ENCODE measurements at places on chromosomes 6 and 20.
A peak's percentile ranks its signal among the peaks of the same experiment; 100 is the strongest.

DNA sequence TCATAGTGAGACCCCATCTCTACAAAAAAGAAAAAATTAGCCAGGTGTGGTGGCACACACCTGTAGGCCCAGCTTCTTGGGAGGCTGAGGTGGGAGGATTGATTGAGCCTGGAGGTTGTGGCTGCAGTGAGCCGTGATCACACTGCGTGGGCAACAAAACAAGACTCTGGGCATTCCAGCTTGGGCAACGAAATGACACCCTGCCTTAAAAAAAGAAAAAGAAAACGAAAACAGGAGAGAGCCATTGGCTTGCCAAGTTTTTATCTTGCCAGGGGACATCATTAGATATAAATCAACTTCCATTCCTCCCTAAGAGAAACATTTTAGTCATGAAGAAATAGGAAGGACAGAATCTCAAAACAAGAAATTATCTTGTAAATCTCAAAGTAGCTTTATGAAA, 109.5 kb downstream of the MAP3K7 start:
- no peak for DNase-seq

GRCh38 chr20:40786336-40786735, 97.3 kb upstream of the MAFB start:
- no peak for DNase-seq

DNA sequence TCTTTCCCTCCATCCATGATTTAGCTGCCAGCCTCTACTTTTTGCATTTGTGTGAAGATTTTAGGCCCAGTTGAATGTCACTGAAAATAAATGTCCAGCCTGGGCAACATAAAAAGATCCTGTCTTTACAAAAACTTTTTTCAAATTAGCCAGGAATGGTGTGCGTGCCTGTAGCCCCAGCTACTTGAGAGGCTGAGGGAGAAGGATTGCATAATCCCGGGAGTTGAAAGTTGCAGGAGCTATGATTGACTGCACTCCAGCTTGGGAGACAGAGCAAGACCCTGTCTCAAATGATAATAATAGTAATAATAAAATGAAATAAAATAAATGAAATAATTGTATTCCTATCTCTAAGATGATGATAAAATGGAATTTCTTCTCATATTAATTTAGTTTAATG, 5.0 kb upstream of the GFOD1 start:
- DNase-seq, result no peak

DNA sequence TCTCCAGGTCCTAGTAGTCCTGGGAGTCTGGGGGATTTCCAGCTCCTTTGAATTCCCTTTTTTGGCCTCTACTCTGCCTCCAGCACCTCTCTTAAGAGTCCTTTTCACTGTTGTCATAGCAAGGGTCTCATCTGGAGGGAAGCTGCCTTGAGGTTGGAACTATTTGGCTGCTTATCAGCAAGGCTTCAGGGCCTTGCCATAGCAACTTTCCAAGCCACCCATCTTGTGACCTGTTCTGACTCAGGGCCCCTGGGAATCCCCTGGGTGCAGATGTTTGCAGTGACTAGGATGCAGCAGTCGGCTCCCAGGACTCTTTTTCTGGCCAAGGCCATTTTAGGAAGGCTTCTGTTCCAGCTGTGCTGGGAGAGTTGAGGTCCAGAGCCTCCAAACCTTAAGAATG, 12.4 kb downstream of the PKIG start:
- DNase-seq, result no peak

- no peak for DNase-seq
These were observed 507.3 kb upstream of the CITED2 start for GRCh38 chr6:139881728-139882211.

DNA sequence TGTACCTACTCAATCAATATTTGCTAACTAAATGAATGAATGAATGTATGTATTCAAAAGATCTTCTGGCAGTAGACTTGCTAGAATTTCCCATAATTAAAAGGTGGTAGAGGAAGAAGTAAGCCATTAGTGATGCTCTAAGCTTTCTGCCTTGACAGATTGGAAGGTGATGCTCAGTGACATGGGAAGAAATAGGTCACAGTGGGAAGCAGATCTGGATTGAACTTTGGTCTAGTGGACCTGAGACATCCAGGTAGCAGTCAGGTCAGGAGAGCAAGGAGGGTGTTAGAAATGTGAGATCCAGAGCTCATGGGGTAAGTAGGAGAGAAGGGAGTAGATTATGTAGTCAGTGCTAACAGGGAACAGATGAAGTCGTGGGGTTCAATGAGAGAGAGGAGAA, 106.4 kb downstream of the SNX5 start:
- DNase-seq, result no peak

GRCh38 chr6:21341910-21342309, 251.6 kb upstream of the SOX4 start:
- DNase-seq, result no peak

DNA sequence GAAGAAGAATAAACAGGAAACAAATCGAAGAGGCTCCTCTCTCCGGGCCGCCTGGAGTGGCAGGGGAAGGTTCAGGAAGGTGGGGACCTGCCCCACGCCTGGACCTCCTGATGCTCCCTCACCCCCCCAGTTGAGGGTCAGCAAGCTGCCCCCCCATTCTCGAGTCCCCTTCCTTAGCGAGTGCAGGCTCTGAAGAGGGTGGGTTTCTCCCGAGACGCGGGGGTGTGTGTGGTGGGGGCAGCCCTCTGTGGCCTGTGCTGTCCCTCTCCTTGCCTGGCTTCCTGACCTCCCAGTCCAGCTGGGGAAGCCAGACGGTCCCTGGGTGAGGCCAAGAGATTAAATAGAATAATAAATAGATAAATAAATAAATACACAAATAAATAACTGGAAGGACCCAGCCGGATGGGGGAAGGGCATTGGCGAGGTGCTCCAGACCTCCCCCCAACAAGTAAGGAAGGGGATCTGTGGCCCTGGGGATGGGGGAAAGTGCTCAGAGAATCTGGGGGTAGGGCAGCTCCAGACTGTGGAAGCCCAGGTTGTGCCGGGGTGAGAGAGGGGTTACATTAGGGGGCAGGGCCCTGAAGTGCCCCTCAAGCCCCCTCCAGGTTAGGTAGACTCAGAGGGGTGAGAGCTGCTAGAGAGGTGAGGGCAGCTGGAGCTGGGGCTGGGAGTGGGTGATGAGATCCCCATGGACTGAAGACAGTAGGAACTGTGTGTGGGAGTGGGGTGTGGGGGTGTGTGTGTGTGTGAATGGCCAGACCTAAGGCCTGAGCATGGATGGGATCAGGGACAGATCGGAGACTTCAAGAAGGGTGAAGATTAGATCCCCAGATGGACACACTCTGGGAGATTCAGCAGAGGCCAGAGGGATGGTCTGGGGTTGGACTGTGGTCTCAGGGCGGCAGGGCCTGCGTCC, 9.5 kb upstream of the SRXN1 start:
- no peak for DNase-seq

DNA sequence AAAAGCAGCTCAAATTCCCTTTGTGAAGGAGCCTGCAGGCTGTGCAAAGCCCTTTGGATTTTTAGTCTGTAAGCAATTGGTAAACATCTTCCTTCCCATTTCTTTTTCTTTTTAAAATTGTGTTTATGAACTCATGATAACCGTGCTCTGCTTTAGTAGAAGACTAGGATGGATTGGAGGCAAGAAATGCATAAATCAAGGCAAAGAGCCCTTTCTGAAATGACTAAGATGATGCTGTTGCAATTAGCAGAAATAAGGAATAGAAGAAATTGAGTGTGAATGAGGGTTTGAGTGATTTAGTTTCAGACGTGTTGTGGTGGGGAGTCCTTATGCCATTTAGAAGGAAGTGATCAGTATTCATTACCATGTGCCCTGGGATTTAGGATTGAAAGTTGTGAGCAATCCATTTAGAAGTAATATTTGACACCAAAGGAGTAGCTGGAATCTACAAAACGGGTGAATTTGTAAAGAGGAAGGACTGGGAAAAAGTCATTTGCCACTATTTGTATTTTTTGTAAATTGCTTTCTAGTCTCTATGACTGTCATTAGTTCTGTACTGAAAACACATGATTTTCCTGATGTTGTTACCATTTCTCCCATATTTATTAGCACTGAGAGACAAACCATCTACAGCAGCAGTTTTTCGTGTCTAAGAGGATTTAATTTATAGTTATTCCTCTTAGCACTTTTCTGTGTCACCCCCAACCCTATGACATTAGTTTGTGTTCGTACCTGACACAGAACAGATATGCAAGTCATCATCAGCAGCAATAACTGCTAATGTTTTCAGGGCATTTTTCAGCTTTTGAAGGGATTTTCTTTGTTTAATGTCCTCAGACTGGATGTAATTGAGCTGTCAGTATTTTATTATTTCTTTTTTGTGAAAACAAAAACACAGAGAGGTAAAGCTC, 265.0 kb downstream of the UTRN start:
- no peak for DNase-seq

GRCh38 chr6:145544041-145544440, 191.3 kb downstream of the EPM2A start:
- no peak for DNase-seq

DNA sequence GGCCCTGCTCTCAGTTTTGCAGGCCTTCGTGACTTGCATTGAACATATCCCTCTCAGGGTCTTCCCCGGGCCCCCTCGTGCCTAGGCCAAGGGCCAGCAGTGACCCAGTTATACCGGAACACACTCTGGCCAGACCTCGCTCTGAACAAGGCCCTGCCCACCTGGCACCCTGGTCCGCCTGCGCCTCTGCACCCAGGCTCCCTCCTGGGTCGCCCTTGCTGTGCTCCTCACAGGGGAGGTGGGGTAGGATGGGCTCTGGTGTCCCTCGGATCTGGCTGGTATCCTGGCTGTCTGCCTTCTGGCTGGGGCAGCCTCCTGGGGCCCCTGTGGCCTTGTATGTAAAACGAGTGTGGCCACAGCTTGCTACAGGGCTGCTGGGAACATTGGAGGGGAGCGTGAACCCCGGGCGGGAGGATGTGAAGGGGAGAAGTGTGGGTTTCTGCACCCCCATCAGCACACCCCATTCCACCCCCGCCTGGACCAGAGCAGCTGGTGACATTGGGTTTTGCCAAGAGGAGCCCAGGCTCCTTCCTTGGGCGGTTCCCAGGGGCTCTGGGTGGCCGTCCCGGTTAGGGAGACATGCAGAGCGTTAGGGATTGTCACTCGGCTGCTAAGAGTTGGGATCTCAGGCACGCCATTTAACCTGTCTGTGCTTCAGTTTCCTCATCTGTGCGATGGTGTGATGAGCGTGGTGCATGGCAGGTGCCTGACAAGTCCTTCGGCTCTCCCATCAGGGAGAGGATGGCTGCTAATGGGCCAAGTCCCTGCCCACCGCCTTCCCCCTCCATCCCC, 17.5 kb downstream of the SRC start:
- no peak for DNase-seq

DNA sequence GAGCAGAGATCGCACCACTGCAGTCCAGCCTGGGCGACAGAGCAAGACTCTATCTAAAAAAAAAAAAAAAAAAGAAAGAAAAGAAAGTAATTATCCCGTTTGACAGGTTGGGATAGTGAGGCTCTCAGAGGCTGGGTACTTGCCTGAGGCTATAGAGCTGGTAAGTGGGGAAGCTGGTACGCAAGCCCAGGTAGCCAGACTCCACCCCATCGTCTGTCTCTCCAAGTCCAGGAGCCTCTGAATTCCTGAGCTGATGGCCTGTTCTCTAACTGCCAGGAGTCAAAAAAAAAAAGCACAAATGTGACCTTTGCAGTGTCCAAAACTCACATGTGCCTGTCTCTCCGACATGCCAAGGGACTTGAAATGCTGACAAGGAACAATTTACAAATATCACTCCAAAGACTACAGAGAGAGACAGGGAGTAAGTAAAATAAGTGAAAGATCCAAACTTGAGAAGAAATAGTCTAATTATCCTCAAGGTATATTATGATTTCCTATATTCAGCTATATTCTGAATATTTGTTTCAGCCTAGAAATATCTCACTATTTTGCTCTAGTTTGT, 109.1 kb upstream of the SCAF8 start:
- DNase-seq, result no peak

- no peak for DNase-seq
These were observed 104.8 kb downstream of the TASP1 start for GRCh38 chr20:13533946-13534345.

DNA sequence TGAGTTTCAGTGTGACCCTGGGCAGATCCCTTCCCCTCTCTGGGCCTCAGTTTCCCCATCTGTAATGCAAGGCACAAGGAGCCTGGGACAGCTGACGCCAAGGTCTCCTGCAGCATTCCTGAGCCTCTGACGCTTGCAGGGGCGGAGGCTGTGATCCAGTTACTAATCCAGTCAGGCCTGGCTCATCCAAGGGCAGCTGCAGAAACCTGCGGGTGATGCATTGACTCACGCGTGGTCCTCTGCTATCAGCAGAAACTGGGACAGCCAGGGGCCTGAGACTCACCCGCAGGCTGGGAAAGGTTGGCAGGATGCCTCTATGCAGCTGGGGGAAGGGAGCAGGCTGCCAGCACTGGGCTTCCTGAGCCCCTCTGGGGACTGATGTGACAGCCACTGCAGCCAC, 65.0 kb upstream of the SIRPA start:
- DNase-seq, result no peak

GRCh38 chr6:39432330-39433025, 110.0 kb upstream of the KCNK16 start:
- no peak for DNase-seq

- DNase-seq, result no peak
These were observed 48.8 kb downstream of the TRDN start for GRCh38 chr6:123587838-123588545.

GRCh38 chr20:19677336-19677735, 80.7 kb upstream of the RIN2 start:
- DNase-seq, result no peak

- DNase-seq, result no peak
These were observed 356.3 kb downstream of the HTR1B start for GRCh38 chr6:77106992-77107391.

- DNase-seq, result no peak
These were observed 33.3 kb upstream of the SLC22A16 start for GRCh38 chr6:110509617-110510241.

GRCh38 chr6:4920914-4921410, 82.9 kb downstream of the RPP40 start:
- DNase-seq, result no peak

DNA sequence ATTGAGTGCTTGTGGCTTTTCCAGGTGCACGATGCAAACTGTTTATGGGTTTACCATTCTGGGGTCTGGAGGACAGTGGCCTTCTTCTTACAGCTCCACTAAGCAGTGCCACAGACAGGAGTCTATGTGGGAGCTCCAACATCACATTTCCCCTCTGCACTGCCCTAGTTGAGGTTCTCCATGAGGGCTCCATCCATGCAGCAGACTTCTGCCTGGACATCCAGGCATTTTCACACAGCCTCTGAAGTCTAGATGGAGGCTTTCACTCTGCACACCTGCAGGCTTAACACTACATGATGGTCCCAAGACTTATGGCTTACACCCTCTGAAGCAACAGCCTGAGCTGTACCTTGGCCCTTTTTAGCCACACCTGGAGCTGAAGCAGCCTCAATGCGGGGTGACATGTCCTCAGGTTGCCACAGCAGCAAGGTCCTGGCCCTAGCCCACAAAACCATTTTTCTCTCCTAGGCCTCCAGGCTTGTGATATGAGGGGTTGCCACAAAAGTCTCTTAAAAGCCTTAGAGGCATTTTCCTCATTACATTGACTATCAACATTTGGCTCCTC, 552.2 kb downstream of the TFAP2A start:
- DNase-seq, result no peak

- no peak for DNase-seq
These were observed 121.1 kb downstream of the PDE7B start for GRCh38 chr6:135972586-135972985.

- peak; percentile 81 for DNase-seq
These were observed 86.0 kb downstream of the DHX35 start for GRCh38 chr20:39048000-39048696.

Data from GM12891 (cell line).